Mesenteric fat pad (tissue), 1 donor: ENCODE measurements at places on chromosomes 7 and 10. TPM values are rescaled to one million over a fixed set of nuclear protein-coding genes. Genes with fewer than 3 reads are reported as not detected.

DNA sequence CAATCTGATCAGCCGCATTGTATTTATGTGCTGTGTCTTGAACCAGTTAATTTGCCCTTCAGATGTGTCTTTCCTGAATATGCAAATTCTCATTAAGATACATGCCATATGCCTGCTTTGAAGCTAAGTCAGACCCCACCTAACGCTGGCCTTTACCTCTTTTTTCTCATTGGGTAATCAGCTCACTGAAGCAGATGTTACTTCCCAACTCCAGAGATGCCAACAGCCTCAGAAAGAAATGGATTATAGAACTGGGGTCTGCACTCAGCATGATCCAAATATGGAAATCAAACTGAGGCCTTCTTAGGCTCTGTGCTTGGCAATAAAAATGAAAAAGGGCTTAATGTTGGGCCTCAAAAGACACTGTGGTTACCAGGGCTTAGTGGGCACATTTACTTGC lies 113.9 kb downstream of the FZD1 start:
- no peak for DNase-seq

The C7orf33 gene
- total RNA-seq, result not detected

- no peak for DNase-seq
Observed at GRCh38 chr10:73850863-73851461, 23.4 kb downstream of the CAMK2G start.

GRCh38 chr7:31076641-31077310 lies 24.7 kb downstream of the ADCYAP1R1 start:
- DNase-seq, result no peak

DNA sequence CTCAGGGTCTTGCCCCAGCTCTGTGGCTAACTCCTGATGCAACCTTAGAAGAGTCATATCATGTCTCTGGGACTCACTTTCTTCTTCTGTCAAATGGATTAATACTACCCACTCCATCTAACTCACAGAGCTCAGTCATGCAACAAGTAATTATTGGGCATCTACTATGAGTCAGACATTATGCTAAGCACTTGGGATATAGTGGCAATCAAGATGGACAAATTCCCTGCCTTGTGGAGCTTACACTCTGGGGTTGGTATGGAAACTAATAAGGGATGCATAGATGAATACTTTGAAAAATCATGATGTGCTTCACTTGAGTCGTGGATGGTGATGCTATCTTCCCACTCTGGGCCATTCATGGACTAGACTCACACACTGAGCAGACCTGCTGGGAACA lies 88.9 kb downstream of the KCNMA1 start:
- DNase-seq, result no peak

DNA sequence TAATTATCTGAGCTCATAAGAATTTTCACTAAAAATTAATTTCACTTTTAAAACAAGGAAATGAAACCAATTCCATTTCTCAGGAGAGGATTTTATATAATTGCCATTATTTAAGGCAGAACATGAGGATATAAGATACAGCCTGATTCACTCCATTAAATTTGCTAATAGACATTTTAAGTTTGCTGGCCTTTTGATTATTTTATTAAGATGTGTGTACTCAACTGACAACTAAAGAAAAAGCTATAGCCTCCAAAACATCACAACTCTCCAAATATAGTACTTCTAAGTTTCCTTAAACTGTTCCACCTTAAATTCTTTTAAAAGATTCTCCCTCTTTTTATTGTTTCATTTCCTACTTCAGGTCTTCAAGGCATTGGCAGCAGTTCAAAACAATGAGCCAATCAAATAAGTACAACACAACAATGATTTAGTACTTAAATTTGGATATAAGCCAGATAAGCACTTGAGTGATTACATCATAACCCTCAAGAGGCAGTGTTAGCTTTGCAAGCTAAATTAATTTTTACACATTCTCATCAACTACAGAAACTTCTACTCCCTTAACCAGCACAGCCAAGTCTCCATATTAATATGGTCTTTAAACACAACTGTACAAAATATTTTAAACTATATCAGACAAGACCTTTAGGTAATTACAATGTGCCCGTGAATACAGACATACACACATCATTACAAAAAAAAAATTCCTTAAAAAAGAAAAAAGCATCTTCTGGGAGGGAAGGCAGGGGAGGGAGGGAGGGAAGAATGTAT lies 121.8 kb downstream of the KMT2C start:
- no peak for DNase-seq

GRCh38 chr10:113496111-113497109 lies 56.4 kb upstream of the HABP2 start:
- DNase-seq, result no peak

The THSD7A gene
- total RNA-seq, result 6.0 TPM

GRCh38 chr7:101133621-101134398 lies 6.9 kb downstream of the SERPINE1 start:
- DNase-seq, result no peak

The PVRIG gene
- not detected for total RNA-seq

GRCh38 chr7:121109145-121109544 lies 120.6 kb downstream of the CPED1 start:
- DNase-seq, result no peak

- DNase-seq, result no peak
Observed at GRCh38 chr10:13939391-13939790, 352.6 kb downstream of the PRPF18 start.

The SLC18A3 gene
- total RNA-seq, result not detected

DNA sequence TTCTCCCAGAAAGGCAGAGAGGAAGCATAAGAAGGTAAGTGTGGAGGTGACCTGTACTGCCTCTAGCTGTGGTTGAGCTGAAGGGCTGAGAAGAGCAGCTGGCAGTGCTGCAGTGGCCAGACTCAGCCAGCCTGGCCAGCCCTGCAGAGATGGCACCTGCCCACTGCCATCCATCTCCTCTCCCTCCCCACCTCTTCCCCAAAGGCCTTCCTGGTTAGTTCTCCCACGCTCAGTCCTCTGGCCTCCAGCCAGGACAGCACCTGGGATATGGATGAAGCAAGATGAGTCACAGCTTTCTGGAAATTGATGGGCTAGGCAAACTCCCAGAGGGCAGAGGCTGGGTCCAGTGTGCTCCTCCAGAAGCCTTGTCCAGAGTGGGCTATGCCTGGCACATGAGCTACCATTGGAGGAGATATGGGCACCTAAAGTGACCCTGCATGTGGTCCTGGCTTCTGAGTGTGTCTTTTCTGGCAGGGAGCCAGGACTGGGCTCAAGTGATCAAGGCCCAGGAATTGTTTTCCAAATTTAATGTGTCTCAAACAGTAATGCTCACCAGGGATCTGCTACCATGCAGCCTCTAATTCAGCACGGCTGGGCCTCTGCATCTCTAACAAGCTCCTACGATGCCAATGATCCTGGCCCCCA lies 81.0 kb upstream of the CACUL1 start:
- peak; percentile 68 for DNase-seq
